HuH-7.5 (cell line): ENCODE measurements at places on chromosomes 7 and 10.

GRCh38 chr10:17049195-17049594, 80.4 kb downstream of the CUBN start:
- no peak for DNase-seq

DNA sequence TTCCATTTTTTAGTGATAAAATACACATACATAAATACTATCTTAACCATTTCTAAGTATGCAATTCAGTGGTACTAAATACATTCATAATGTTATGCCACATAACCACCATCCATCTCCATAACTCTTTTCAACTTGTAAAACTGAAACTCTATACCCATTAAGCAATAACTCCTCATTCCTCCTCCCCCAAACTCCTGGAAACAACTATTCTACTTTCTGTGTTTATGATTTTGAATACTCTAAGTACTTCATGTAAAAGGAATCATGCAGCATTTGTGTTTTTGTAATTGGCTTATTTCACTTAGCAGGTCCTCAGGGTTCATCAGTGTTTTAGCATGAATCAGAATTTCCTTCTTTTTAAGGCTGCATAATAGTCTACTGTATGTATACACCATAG, 131.8 kb downstream of the TES start:
- no peak for DNase-seq

DNA sequence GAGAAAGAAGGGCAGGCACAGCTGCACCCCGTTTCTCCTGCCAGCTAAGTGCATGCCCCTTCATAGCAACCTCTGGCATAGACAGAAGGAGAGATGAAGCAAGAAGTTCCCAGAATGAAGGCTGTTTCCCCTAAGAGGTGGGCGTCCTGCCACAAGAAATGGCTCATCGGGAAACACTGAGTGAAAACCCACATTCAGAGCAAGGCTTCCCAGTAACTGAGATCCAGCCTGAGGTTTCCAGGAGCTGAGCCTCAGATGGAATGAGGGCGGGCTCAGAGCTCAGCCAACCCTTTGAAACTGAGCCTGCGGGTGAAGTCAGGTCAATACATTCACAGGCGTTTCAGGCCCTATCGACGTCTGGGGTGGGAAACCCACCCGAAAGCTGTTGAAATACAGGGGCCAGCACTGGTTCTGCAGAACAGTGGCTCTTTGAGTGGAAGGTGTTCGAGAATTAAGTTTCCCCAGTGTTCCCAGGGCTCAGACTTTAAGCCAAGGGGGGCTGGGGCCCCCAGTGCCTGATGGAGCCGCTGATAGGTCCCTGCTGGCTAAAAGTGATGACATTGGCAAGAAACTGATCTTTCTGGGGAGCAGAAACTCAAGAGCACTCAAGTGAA, 510.2 kb downstream of the RPS24 start:
- DNase-seq = no peak

DNA sequence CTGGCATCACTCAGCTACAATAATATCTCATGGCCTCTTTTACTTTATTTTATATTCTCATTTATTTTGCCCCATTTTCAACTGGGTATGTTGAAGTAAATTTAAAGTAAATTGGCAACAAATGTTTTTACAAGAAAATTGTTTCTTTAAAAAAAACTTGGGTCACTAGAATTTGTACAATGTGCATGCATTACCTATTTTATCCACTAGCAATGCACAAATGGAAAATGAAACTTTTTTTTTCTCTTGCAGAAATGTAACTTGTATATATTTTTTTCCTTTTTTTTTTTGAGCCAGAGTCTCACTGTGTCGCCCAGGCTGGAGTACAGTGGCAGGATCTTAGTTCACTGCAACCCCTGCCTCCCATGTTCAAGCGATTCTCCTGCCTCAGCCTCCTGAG, 10.3 kb upstream of the H2AZ2 start:
- no peak for DNase-seq

GRCh38 chr7:2633538-2634266, 1.9 kb downstream of the TTYH3 start:
- DNase-seq = no peak

DNA sequence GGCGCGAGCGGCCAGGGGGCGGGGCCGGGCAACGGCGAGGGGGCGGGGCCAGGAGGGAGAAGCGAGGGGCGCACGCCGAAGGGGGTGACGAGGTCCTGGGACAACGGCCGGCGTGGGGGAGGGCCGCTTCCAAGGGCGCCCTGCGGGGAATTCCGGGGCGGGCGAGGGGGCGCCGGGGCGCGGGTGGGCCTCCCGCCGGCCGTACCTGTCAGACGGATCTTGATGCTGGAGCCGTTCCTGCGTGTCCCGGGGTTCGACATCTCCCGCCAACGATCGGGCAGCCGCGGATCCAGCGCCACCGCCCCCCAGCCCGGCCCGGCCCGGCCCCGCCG, 421 bp downstream of the SMURF1 start:
- DNase-seq = no peak

- no peak for DNase-seq
Measured at GRCh38 chr7:18535810-18536415, 40.4 kb downstream of the HDAC9 start.

GRCh38 chr7:91358303-91358702, 94.1 kb downstream of the FZD1 start:
- no peak for DNase-seq

DNA sequence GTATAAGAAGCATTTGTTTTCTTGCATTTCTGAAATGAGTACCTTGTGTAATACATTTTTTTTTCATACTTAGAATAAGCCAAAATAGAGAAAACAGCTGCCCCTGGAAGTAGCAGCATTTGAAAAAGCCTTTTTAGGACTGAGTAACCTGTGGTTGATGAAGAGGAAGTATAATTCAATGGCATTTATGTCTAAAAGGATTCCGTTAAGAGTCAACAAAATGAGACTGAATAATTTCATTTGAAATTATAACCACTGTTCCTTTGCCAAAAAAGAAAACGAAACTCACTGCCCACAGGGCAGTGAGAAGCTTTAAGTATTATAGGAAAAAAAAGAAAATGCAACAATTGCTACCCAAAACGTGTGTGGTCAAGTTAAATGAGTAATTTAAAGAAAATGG, 705.6 kb upstream of the PHF14 start:
- no peak for DNase-seq

- no peak for DNase-seq
Measured at GRCh38 chr10:61887772-61888171, 13.7 kb upstream of the ARID5B start.

- DNase-seq = no peak
Measured at GRCh38 chr7:121401896-121402295, 5.8 kb upstream of the FAM3C start.

DNA sequence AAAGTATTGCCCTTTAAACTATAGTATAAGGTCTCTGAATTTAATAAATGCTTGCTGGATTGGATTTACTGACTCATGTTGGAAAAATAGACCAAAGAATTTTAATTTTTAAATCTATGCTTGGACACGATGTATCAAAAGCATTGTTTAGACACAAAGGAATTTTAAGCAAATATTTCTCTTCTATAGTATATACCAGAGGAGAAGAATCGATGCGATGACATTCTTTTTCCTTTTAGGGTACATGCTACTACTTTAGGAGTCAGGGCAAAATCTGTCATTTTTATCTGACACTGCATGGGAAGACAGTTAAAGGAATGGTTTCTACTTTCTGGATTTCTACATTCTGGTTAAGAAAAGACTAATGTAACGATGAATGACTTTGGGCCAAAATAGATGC, 339.9 kb downstream of the BMPER start:
- no peak for DNase-seq

- DNase-seq = no peak
Measured at GRCh38 chr10:58733436-58733835, 220.8 kb downstream of the BICC1 start.
